NCI-H1694 treated with DMSO at 0.1 percent for 48 hours (cell line): ENCODE measurements at places on chromosomes 3 and 15.

- DNase-seq, result no peak
Observed at GRCh38 chr3:183265157-183265642, 12.1 kb downstream of the B3GNT5 start.

- DNase-seq, result no peak
Observed at GRCh38 chr3:195904368-195904767, 4.0 kb downstream of the TNK2 start.

DNA sequence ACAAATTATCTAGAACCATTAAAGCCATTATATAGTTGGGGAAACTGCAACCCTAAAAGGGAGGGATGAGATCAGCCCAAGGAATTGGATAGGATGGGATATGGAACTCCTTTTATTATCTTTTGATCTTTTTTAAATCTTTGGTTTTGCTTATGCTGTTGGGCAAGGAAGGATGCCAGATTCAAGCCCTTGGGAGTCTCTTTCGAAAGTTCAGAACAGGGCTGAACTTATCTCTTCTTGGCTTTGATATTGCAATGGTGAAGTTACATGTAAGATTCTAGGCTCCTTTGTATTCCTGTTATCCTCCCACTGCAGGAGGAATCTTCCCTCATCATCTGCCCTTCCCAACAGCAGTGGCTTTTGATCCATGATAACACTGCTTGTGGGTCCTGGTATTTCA lies 10.0 kb upstream of the SLC22A13 start:
- DNase-seq, result no peak

DNA sequence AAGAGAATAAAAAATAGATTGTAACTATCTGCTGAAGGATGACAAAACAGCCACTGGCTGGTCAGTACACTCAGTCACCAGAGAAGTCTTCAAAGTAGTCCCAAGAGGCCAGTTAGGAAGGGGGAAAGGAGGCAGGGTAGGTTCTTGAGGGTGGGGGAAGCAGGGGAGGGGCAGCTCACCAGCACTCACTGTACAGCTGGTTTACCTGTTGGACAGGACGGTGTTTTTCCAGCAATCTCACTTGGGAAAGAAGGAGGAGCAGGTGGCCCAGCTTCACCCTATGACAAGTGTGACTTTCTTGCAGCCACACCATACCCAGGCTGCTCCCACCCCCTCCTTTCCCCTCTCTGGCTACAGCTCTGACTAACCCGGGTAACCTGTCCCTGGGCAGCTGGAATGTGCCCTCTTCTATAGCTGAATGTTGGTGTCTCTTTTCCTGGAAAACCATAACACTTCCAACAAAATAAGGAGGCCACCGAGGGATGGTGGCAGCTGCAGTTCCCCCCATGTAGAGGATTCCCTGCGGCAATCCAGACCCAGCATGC lies 203.4 kb upstream of the NSMCE3 start:
- DNase-seq, result no peak

GRCh38 chr3:21331857-21332256 lies 419.2 kb downstream of the ZNF385D start:
- no peak for DNase-seq

- DNase-seq, result no peak
Observed at GRCh38 chr3:150970665-150971324, 1.7 kb downstream of the CLRN1 start.

- DNase-seq, result no peak
Observed at GRCh38 chr3:187931770-187932278, 186.6 kb upstream of the BCL6 start.

DNA sequence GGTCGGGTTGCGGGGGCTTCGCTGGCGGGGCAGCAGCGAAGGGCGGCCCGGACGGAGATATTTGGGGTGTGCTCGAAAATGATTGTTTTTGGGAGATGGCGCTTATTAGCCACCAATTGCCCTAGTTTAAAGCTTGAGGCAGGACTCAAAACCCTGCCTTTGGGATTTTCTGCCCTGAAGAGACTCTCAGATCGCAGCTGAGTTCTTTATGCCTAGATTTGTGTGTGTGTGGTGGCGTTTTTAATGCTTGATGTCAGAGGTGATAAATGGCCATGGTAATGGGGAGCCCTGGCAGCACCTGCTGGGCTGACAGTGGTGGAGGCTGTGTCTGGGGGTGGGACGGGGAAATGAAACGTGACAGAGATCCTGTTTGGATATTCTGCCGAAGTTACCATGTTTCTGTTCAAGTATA lies 604 bp downstream of the KCTD6 start:
- DNase-seq, result no peak

DNA sequence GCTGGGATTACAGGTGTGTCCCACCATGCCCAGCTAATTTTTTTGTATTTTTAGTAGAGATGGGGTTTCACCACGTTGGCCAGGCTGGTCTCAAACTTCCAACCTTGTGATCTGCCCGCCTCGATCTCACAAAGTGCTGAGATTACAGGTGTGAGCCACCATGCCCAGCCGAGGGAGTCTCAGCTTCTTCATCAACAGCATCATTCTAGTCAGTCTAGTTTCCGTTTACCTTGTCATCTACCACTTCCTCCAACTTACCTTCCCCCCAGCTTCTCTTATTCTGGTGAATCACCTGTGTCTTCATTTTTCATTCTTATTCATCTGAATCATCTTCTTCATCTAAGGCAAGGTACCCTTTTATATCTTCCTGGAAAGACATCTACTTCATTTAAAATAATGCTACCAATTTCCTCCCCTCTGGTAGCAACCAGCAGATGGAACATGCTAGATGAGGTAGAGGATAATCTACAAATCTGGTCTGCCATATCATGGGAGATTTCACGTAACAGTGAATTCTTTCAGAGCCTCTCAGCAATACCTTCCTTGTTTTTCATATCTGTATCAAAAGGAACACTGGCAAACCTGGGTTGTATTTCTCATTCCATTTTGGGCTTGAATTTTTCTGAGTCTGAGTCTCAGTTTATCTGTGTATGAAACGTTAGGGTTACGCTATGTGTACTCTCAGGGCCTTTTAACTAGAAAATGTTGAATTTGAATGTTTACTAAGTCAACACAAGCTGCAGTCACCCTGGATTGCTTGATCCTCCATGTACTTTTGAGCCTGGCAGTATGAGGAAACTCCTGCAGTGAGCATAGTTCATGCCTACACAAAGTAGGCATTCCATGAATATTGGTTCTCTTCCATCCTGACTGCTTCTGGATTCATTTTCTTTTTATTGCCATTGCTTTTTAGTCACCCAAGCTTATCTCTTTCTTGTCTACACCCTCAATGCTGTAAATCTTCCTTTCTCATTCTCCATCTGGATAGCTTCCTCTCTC lies 16.8 kb downstream of the LPP start:
- no peak for DNase-seq

DNA sequence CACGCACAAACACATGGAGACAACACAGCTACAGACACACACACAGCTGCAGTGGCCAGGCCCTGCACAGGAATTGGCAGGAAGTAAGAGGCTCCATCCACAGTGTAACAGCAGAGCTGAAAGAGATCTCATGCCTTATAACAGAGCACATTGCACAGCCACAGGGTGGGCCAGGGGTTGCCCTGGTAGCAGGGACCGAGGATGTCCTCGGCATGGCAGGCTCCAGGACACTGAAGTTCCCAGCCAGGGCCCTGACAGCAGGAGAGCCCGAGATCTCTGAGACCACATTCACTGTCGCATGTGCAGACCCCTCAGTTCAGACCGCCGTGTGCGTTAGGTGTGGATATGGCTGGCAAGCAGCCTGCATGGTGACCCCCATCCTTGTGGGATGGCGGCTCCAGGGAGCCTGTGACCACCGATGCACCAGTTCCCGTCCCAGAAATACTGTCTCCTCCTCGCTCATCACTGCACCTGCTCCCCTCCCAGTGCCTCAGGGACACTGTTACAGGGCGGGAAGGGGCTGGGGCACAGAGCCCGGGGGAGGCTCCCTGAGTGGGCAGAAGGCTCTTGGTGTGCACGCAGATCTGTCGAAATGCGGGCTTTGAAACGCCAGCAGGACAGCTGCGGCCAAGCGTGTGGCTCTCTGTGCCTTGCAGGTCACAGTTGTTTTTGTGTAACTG lies 1.5 kb upstream of the OCA2 start:
- no peak for DNase-seq

GRCh38 chr15:90681480-90681879 lies 35.7 kb upstream of the BLM start:
- no peak for DNase-seq

GRCh38 chr3:5195605-5196004 lies 8.1 kb downstream of the EDEM1 start:
- no peak for DNase-seq

- DNase-seq, result no peak
Observed at GRCh38 chr3:149317072-149317471, 16.4 kb downstream of the TM4SF18 start.

- no peak for DNase-seq
Observed at GRCh38 chr15:39549912-39550311, 31.0 kb upstream of the THBS1 start.

- no peak for DNase-seq
Observed at GRCh38 chr3:26256224-26256623, 366.3 kb upstream of the LRRC3B start.

- no peak for DNase-seq
Observed at GRCh38 chr3:14847613-14848541, 29.1 kb downstream of the FGD5 start.

DNA sequence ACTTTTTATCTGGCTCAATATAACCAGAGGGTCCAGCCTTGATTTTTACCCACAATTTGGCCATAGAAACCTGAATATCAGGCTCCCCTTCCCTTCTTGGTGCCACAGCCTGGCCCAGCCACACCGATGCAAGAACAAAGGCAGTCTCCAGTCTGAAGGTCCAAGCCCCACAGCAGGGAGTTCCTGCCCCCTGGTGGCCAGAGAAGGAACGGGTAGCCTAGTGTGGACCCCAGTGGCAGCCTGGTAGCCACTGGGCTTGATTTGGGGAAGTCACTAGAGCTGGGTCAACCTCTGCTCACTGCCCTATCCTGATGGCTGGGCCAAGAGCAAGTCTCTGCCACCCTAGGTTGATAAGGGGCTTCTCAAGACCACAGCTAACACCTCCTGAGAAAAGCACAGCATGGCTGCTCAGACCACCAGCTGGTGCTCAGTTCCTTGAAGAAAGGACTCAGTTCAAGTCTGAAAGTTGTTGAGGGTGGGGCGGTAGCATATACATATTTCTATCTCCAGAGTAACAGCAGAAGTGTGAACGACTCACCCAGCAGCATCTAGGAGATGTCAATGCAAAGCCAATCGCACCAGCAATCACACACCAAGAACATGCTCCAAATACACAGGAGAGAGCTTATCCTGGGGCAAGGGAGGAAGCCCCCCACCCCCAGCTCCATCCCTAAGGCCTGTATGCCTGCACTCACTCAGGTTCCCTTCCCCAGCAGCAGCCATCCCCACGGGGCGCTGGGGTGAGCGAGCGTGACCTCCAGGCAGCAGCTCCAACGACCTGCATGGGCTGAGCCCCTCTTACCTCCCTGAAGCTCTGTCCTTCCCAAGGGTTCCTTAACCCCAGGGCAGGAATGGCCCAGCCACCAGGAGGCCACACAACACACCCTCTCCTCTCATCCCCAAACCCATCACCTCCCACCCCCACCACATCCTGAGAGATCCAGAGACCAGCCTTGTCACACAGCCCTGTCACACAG lies 7.6 kb downstream of the PFKFB4 start:
- DNase-seq, result no peak

DNA sequence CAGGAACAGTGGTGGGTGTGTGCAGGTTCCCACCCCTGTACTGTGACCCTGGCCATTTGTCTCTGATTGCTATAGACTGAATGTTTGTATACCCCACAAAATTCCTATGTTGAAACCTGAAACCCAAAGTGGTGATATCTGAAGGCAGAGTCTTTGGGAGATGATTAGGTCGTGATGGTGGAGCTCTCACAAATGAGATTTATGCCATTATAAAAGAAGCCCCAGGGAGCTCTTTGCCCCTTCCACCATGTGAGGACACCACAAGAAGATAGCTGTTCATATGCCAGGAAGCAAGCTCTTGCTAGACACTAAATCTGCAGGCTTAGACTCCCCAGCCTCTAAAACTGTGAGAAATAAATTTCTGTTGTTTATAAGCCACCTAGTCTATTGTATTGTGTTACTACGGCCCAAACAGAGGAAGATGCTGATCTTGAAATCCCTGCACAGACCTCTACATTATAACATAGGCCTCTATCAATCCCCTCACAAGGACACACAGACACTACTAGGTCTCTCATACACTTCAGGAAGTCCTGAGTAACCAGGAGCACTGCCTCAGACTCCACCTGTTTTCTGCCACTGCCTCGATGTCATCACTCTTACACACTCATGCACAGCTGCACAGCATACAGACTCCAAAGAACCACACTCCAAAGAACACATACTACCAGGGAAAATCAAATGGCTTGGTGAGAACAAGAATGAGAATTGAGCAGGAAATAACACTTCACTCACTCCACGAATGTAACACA lies 14.7 kb downstream of the IGSF11 start:
- no peak for DNase-seq

GRCh38 chr3:126151562-126152302 lies 28.7 kb downstream of the ALDH1L1 start:
- no peak for DNase-seq
